Stimulated activated CD4-positive, alpha-beta T cell treated with anti-CD3 and anti-CD28 coated beads, Interleukin-2, amount 100 ng/mL, for 24 hours (primary cell): ENCODE measurements at places on chromosomes 3 and 15.

DNA sequence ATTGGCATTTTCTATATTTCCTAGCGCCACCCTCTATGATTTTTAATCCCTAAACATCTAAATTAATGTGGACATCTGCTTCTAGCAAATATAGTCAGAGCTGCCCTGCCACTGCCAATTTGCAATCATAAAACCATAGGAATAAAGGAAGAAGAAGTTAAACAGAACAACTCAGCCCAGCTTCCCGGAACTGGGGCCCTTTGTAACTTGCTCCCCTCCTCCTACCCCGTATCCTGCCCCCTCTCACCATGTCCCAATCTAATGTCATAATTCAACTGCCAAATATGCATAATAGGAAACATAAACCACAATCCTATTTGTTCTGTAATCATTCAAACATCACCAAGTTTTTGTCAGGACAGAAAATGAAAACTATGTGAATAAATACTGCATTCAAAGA lies 74.4 kb upstream of the ACP3 start:
- DNase-seq = no peak

DNA sequence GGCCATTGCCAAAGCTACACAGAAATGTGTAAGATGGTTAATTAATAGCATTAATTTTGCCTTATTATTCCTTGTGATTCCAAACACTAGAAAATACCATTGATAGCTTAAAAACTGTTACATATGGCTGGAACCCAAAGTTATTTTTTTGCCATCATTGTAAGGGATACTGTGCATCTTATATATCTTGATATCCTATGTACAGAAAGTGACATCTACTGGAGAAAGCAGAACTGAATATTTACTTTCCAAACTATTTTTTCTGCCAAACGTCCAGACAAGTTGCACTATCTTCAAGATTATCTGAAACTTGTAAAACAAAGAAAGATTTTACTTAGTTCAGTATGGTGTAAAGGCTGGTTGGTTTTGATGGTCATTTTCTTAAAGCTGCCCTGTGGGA lies 33.3 kb upstream of the MEIS2 start:
- no peak for DNase-seq

- no peak for DNase-seq
Observed at GRCh38 chr3:155646669-155647068, 98.2 kb downstream of the PLCH1 start.

GRCh38 chr15:41585127-41586047 lies 26.4 kb downstream of the TYRO3 start:
- peak; percentile 51 for DNase-seq
